Stimulated activated CD8-positive, alpha-beta memory T cell treated with anti-CD3 and anti-CD28 coated beads, Interleukin-12 subunit alpha, Interleukin-12 subunit beta, amount 100 ng/mL, for 4 hours (primary cell): ENCODE measurements at places on chromosomes 4 and X.

DNA sequence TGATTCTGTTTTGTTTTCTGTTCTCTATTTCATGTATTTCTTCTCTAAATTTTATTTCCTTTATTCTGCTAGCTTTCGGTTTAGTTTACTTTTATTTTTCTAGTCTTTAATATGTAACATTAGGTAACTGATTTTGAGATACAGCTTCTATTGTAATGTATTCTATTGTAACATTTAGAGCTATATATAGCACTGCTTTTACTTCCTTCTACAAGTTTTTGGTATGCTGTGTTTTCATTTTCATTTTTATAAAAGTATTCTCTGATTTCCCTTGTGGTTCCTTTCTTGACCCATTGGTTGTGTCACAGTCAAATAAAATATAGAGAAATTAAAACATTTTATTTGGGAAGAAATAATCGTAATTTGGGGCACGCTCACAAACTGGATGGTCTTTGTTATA, 13.9 kb upstream of the CT47A1 start:
- no peak for DNase-seq

- no peak for DNase-seq
Observed at GRCh38 chr4:127304356-127304755, 328.4 kb upstream of the INTU start.

DNA sequence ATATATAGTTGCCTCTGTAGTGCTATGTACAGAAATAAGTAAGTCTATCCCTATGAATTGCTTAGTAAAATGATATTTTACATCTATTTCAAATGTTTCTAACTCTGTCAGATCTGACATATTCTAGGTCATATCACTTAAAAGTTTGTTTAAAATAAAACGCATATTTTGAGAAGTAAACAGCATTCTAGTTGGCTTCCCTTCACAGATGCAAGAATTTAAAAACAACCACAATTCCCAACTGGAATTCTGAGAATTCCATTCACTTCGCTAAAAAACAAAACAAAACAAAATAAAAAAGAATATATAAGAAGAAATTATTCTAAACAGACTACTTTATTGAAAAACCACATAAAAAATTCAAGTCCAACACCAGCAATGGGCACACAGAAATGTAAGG, 126.0 kb downstream of the PPP3CA start:
- no peak for DNase-seq

DNA sequence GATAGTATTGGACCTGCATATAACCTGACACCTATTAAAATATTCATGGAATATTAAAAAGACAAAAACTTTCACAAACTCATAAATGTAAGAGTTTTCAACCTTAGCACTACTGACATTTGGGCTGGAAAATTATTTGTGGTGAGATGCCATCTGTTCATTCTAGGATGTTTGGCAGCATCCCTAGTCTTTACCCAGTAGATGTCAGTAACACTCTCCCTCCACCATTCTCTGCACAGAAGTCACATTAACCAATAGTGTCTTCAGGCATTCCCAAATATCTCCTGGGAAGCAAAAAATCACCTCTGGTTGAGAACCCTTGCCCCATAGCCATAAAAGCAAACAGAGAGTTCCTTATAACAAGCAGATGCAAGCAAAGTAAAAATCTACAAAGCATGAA, 41.4 kb upstream of the NDST4 start:
- no peak for DNase-seq

DNA sequence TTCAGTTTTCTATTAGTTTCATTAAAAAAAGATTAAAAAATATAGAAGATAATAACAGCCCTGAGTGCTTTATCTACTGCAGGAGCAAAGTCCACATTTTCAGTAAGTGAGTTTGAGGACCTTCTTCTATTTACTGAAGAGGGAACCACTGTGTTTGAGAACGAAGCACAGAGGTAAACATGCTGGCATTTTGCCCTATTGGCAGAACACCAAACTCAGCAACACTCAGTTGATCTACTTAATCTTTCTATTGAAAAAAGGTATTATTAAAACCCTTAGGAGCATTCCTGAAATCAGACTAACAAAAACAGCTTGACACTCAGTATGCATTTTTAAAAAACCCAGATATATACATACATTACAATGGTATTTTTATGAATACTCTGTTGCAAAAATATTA, 1496.7 kb downstream of the TECRL start:
- DNase-seq = no peak

GRCh38 chrX:78643096-78643495, 16.0 kb downstream of the RTL3 start:
- no peak for DNase-seq

GRCh38 chr4:174707902-174708301, 121.1 kb downstream of the GLRA3 start:
- DNase-seq = no peak

GRCh38 chrX:74304016-74304415, at the start of gene ZCCHC13:
Gene ZCCHC13 (plus strand): TSS chrX:74304180. CDS start chrX:74304267, 87 bp downstream.
- no peak for DNase-seq

- no peak for DNase-seq
Observed at GRCh38 chr4:164193676-164194075, 560.3 kb upstream of the SMIM31 start.

DNA sequence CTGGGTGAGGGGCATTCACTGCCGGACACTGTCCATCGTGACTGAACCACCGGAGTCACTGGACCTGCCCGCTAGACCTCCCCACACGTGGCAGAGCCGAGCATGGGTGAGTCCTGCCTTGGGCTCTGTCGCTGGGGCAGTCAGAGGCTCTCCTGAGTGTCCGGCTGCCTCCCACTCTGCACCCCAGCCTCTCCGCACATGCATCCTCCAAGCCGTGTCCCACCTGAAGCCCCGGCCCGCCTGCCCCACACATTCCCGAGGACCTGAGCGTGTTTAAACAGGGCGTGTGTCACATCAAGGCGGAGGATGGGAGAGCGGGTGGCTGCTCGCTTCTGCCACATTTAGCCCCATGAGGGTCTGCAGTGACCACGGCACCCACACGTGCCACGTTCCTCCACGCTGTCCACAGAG, 4.7 kb downstream of the CPLX1 start:
- DNase-seq = no peak

- no peak for DNase-seq
Observed at GRCh38 chrX:11080741-11081305, 30.3 kb upstream of the HCCS start.

GRCh38 chr4:79049840-79050540, 110.8 kb upstream of the PAQR3 start:
- no peak for DNase-seq

DNA sequence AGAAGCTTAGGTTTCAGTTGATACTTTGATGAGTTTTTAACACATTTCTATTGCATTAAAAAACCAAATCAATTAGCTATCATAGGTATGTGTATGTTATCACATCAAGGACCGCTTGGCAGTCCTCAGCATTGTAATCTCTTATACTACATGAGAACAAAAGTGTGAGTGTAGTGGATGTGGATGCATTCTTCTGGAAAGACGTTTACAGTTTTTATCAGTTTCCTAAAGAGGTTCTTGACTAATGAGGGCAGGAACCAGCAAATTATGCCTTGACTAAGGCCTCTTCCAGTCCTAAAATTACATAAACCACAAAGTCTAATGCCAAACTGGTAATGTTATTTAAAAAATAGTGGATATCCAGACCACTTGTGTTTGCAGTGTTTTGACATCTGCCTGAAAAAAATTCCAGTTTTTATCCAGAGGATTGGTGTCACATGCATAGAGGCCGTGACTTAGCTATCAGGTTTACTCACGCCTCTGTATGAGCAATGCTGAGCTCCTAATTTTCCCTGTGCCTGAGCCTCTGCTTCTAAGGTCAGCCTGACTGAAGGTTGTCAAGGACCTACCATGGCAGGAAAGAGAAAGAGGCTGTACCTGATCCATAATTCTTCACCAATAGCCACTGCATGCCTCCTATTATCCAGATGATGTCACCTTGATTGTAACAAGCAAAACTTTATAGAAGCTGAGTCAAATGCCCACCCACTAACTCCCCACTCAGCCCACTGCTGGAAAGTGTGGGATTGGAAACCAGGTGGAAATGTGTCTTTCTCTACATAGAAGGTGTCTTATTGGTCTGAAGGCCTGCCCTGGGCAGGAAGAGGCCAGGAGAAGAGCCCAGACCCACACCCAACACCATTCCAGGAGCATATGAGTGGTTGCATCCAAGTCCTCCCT, 68.7 kb downstream of the ENPP6 start:
- no peak for DNase-seq

DNA sequence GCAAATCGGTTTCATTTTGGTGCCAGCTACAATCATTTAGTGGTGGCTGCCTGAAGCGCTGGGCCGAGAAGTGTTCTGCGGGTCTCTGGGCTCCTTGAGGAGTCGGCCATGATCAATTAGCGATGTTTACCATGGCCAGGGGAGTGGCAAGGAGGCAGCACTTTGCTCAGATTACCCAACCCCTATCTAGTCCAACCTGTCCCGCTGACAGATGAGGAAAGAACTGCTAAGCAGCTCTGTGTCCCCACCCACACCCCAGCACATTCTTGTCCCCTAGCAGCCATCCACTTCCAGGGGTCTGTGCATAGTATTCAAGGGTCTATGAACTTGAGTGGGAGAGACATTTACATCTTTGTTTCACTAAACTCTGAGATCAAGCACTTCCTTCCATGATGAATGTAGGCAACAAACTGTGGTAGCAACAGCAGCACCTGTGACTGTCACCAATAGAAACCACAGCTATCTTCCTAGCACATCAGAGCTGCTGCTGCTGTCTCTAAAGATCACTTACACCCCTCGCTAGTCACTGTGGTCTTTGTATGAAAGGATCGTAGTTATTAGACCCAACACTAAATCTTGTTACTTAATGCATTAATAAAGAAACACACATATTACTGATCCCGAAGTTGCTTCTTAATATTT, 331.6 kb downstream of the BCOR start:
- DNase-seq = no peak

DNA sequence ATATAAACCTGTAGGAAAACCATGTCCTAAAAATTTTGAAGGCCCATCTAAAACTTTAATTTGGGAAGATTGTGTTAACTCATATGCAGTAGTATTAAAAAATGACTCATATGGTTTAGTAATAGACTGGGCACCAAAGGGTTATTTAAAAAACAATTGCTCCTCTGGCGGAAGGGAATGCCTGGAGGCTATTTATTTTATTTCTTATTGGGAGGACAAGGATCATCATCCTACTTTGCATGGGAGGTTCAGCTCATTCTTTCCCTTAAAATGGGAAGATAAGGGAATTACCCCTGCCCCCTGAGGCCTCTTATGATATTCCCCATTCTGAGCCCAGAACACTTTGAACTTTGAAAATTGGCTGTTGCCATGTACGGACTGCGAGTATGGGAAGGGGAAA, 29.7 kb upstream of the MGST2 start:
- DNase-seq = no peak

DNA sequence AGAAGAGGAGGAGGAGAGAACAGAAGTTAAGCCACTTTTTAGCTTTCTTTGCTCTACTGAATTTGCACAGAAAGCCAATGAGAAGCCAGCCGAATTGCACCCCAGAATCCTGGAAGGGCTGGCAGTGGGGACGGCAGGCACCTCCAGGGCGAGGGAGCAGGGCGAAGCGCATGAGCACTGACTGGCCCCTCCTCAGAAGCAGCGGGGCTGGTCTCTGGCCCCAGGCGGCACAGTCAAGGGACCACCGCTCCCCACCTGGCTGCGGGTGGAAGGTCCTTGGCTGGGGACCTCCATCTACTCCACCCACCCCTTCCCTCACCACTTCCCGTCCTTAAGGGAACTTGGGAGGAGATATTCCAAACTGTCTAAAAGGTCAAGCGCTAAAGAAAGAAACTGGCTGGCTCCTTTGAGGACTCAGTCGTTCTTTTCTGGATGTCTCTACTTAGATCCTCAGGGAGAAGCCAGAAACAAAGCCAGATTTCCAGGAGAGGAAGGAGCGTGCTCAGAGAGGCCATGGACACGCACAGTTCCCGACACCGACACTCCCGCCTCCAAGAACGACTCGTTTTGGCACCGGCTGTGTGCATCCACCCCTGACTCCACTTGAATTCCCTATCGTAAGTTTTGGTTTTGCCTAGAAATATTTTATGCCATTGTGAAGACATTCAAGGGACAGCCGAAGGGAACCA, 59.5 kb upstream of the CRMP1 start:
- DNase-seq = no peak

- DNase-seq = no peak
Observed at GRCh38 chr4:114015444-114015899, 36.0 kb upstream of the ARSJ start.

DNA sequence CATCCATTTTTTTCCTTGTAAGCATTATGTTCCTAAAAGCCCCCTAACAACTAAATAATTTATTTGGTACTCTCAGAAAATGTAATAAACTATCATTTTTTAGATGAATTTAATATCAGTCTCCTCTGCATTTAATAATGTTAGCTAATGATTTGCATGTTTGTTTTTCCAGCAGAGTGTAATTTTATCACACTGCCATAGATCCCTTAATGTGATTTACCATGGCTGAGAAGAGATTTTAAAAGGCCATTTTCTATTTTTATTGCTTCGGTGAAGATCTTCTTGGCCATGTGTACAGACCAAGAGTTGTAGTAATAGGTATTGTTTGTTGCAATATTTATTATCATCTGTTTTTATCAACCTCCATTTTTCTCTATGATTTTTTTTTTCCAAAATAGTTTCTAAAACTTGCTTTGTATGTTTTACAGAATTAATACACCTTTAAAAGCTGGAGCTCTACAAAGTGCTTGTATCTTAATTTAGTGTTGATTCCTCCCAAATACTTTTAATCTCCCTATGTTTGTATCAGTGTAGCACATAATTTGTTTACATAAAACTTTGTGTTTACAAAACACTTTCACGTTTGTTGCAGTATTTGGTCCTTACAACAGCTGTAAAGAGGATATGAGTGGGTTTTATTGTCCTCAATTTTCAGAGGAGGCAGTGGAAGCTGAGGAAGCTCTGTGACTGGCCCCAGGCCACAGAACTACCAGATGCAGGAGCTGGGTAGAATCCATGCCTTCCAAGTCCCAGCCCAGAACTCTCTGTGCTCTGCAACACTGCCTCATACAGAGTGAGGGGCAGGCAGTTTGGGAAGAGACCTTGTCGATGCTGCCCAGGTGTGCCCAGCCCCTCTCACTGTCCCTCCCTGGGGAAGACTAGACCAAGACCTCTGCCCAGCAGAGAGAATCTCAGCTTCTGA, 58.1 kb downstream of the FAM114A1 start:
- DNase-seq = no peak

GRCh38 chrX:118560489-118560888, 64.9 kb downstream of the DOCK11 start:
- DNase-seq = no peak

GRCh38 chr4:76802236-76803021, 95.5 kb downstream of the SOWAHB start:
- no peak for DNase-seq

GRCh38 chr4:113368056-113368455, 318.6 kb downstream of the ANK2 start:
- no peak for DNase-seq

DNA sequence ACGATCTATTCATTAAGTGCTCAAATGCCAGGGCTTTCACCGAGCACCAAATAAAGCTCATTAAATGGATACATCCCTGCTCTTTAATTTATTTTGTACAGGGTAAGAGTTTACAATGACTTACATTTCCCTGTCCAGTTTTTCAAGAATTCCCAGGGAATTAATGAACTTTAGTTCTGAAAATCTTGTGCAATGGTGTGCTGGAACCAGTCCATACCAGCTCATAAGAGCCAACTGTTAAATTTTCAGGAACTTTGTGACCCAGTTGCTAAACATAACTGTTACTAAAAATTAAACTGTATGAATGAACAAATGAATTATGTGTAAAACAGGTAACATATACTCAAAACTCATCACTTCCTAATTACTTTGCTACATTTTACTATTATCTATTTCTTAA, 191.7 kb upstream of the RASGEF1B start:
- DNase-seq = no peak

GRCh38 chr4:149050840-149051239, 608.6 kb upstream of the NR3C2 start:
- DNase-seq = no peak

- no peak for DNase-seq
Observed at GRCh38 chr4:169634975-169635374, 14.6 kb downstream of the CLCN3 start.
